ENCODE measurements at places on chromosomes 7 and 10. TPM values are rescaled to one million over a fixed set of nuclear protein-coding genes. Genes with fewer than 3 reads are reported as not detected.

DNA sequence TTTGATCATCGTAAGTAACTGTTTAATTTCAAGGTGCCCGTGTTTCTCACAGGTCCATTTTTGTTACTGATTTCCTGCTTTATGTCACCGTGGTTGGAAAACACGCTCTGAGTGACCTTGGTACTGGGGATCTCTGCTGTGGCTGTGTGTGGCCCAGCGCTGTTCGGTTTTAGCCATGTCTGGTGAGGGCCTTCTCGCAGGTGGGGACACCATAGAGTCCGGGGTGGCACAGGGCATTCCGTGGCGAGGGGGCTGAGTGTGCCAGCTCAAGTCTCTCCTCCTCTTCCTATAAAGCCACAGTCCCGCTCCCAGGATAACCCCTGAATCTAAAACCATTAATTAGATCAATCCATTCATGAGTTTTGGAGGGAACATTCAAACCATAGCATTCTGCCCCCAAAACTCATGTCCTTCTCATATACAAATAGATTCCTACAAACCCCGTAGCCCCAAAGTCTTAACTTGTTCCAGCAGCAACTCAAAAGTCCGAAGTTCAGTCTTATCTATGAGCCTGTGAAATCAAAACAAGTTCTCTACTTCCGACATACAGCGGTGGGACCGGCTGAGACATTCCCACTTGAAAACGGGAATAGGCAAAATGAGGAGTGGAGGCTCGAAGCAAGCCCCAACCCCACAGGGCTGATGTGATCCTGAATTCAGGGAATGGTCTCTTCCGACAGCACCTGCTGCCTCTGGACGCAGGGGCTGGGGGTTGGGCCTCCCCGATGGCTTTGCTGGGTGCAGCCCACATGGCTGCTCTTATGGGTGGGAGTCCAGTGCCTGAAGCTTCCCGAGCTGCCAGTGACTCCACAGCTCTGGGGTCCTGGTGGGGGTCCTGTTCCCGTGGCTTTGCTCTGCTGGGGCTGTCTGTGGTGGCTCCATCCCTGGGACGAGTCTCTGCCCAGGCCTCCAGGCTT, 55.0 kb upstream of the NKX6-2 start:
- no peak overlapping the region for H3K27ac ChIP-seq
- no peak for DNase-seq
- no peaks in the 10 kb centered on the region for H3K27me3 ChIP-seq
- no peaks in the 10 kb centered on the region for H3K4me1 ChIP-seq
- no peak overlapping the region for H3K4me3 ChIP-seq
- H3K36me3 ChIP-seq = no peaks in the 10 kb centered on the region

Gene PNPLA8
- total RNA-seq = 17.9 TPM

- no peak for DNase-seq
- H3K4me3 ChIP-seq = no peak overlapping the region
- no peaks in the 10 kb centered on the region for H3K36me3 ChIP-seq
- H3K4me1 ChIP-seq = no peaks in the 10 kb centered on the region
- H3K27me3 ChIP-seq = no peaks in the 10 kb centered on the region
Observed at GRCh38 chr10:48538611-48539010, 66.3 kb downstream of the ARHGAP22 start.

- H3K4me3 ChIP-seq = no peak overlapping the region
- DNase-seq = no peak
- H3K4me1 ChIP-seq = no peaks in the 10 kb centered on the region
- no peak overlapping the region for H3K27ac ChIP-seq
- H3K27me3 ChIP-seq = no peaks in the 10 kb centered on the region
Observed at GRCh38 chr10:52082307-52082706, 231.8 kb upstream of the DKK1 start.

DNA sequence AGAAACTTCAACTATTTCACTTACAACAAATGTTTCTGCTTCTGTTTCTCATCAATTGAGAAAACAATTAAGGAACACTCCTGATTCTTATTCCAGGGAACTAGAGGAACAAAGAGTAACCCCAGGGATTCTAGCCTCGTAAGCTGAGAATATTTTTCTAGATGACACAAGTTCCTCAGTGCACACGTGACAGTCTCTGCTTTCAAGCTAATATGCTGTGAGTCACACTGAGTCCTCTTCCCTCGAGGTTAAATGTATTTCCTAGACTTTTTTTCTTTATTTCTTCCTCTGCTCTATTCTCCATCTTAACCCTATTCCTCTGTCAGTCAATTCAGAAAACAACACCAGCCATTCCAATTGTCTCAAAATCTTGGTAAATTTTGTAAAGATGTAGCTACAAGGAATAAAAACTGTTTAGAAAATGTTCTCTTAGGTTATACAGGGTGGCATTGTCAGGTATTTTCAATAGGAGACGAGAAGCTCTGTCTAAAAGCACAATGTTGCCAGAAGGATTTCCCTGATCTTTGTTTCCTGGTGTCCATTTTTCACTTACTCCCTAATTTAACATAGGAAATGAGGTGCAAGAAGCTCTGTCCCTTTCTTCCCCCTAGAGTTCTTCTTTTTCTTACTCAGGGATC, 5.8 kb upstream of the C1GALT1 start:
- no peak overlapping the region for H3K4me3 ChIP-seq
- no peaks in the 10 kb centered on the region for H3K36me3 ChIP-seq
- H3K27me3 ChIP-seq = no peaks in the 10 kb centered on the region
- H3K27ac ChIP-seq = no peak overlapping the region
- H3K4me1 ChIP-seq = peaks cover 6% of the 10 kb centered on the region
- no peak for DNase-seq

Gene RPEL1
- total RNA-seq = not detected

GRCh38 chr10:50216894-50217293, 34.4 kb downstream of the ASAH2 start:
- no peak overlapping the region for H3K27ac ChIP-seq
- no peak overlapping the region for H3K4me3 ChIP-seq
- no peak for DNase-seq
- H3K27me3 ChIP-seq = no peaks in the 10 kb centered on the region
- no peaks in the 10 kb centered on the region for H3K4me1 ChIP-seq

- H3K4me3 ChIP-seq = no peak overlapping the region
- DNase-seq = no peak
- no peaks in the 10 kb centered on the region for H3K27me3 ChIP-seq
- H3K36me3 ChIP-seq = no peaks in the 10 kb centered on the region
Observed at GRCh38 chr10:92382631-92383030, 91.7 kb downstream of the MARCHF5 start.
